ENCODE measurements at places on chromosomes 2 and 18. TPM values are rescaled to one million over a fixed set of nuclear protein-coding genes. Genes with fewer than 3 reads are reported as not detected.

DNA sequence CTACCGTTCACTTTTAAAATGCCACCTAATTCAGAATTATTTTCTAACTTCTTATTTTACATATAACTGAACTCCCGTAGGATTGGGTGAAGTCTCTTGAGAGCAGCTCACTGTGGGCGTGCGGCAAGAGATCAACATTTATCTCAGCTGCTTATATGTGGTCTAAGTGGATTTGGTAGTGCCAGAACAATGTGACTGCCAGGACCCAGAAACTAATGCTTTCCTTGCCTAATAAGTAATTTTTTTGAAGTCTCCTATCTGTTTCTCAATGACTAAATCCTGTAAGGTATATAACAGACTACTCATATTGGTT lies 11.2 kb upstream of the NFE2L2 start:
- no peak for DNase-seq

DNA sequence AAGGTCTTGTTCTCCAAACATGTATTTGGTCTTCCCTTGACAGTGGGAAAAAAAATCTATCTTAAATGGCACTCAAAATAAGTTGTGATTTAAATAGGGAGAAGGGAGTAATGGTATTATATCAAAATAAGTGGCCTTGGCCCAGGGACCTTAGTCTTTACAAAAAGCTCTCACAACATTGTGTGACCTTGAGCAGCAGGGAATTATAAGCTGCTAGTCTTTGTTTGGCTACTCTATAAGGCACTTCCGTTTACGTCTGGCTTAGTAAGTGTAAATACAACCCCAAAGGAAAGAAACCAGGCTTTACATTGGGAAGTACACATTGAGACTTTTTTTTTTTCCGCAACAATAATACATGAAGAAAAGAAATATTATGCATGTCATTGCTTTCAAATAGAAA lies 734.0 kb upstream of the LINC00305 start:
- no peak for DNase-seq

- DNase-seq: no peak
Measured at GRCh38 chr2:39534095-39534711, 97.1 kb upstream of the MAP4K3 start.

DNA sequence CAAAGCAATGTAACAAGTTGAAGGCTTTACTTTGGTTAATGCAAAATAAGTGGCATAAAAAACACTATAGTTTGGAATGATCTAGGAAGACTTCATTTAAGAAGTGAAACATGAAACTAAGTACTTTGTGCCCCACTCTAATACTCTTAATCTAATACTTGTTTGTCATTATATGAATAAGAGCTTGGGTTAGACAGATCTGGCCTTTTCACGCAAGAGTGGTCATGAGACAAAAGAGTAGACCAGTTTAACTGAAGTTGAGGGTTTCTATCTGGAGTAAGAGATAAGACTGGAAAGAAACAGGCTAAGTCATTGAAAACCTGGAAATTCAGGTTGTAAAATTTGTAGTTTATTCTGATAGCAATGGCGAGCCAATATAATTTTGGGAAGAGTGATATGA lies 2.8 kb downstream of the SLC30A6 start:
- no peak for DNase-seq

DNA sequence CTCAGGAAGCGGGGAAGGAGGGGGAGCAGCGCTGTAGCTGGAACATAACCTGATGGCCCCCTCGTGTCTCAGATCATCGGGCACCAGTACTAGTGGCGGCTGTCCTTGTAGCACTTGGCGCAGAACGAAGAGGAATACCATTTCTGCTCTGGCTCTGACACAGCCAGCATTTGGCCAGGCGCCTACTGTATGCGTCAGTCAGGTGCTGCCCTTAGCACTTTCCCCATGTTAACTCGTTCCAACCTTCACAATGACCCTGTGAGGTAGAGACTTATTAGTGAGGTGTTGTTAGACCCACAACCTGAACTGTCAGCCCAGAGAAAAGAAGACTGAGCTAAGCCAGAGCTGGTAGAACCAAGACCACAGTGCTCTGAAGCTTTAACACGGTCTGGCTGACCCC lies 47.7 kb upstream of the EML6 start:
- no peak for DNase-seq

DNA sequence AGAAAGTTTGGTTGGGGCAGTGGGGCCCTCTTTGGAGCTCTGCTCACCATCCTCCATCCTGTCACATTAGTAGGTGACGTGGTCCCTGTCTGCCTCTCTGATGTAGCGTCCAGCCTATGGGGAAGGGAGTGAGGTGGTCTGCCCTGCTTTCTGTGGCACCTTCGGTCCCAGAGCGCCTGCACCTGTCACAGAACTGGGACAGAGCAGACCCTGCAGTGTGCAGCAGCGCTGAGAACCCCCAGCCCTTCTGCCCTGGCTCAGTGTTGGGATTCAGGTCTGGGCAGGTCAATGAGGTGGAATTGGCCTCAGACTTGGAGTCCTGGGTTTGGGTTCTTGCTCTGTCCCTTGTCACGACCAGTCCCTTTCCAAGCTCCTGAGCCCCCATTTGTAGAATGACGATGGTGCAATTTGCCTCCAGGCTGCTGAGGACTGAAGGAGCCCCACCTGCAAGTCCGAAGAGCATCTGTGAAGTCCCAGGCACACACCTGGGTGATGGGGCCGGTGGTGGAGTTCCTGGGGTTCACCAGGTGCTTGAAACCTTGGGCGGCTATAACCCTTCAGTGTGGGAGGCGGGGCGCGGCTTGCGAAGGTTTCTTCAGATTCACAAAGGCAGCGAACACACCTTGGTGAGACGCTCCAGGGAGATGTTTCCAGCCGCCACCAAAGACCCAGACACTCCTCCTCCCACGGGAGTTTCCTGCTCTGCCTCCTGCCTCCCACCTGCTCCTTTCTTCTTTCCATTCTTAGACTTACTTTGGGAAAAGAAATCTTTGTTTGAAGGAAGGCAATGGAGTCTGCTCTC lies 265.4 kb upstream of the HDAC4 start:
- no peak for DNase-seq

- no peak for DNase-seq
Measured at GRCh38 chr2:190343089-190343535, 277 bp upstream of the INPP1 start.

DNA sequence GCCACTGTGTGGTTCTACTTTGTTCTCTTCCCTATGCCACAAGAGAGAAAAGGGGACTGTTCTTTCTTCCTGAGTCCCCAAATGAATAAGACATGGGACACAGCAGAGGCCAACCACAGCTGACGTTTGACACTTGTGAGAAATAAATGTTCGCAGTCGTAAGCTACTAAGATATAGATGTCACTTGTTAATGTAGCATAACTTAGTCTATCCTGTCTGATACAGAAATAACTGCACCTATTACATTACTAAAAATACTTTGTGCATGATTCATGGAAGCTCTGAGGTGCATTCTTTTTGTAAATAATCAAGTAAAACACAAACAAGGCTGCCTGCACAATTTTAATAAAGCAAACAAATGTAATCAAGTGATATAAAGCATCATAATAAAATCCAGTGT lies 148.8 kb downstream of the NBAS start:
- no peak for DNase-seq

DNA sequence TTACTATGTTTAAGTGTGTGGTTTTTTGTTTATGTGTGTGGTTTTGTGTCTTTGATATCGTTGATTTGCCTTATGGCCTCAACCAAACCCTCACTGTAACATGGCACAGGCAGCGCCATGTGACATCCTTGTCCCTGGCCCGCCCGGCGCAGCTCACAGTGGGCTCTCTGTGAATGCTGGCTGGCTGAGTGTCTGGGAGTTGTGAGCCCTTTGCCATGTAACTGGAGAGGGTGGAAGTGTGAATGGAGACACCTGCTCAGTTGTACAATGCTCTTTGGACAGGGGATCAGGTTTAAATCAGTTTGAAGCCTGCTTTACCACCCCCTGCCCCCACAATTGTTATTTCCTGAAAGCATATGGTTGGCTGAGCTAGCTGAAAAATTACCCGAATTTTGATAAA lies 41.8 kb downstream of the TCF7L1 start:
- DNase-seq: no peak

- DNase-seq: no peak
Measured at GRCh38 chr18:44325903-44326635, 354.6 kb upstream of the SETBP1 start.

DNA sequence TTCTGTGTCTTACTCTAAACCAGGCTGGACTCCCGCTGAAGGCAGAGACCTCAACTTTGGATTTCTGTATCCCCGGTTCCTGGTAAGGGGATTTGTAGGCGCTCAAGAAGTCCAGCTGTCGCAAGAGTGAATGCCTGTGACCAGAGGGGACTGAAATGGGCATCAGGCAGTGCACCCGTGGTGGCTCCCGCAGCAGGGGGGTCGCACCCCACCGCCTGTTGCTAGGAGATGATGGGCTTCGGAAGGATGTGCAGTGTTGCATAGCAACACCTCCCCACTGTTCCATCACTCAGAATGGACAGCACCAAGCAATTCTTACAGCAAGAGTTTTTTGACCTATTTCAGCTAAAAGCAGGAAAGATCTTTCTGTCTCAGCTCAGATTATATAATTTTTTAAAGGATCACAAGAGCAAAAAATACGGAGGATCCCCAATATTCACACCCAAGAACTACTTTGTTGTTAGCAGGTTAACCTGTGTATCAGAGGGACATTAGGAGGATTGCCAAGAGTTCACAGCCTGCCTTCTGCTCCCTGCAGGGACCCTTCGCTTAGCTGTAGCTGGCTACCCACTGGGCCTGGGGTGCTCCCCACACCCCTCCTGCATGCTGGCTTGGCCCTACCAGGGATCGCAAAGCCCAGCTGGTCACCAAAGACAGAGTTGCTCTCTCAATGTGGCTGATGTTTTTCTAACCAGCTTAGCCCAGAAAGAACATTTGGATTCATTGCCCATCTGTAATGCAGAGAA lies 63.8 kb downstream of the SOWAHC start:
- DNase-seq: no peak

DNA sequence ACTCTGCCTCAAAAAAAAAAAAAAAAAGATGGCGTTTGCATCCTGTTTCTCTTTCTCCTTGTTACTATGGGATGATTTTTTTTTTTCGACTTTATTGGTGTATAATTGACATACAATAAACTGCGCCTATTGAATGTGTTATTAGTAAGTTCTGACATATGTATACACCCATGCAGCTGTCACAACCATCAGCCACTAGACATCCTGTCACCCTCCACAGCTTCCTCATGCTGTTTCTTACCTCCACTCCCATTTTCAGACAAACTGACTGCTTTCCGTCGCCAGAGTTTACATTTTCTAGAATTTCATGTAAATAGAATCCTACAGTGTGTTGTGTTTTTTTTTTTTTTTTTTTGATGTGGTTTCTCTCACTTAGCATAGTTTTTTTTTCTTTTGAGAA lies 27.9 kb downstream of the RRM2 start:
- DNase-seq: no peak

DNA sequence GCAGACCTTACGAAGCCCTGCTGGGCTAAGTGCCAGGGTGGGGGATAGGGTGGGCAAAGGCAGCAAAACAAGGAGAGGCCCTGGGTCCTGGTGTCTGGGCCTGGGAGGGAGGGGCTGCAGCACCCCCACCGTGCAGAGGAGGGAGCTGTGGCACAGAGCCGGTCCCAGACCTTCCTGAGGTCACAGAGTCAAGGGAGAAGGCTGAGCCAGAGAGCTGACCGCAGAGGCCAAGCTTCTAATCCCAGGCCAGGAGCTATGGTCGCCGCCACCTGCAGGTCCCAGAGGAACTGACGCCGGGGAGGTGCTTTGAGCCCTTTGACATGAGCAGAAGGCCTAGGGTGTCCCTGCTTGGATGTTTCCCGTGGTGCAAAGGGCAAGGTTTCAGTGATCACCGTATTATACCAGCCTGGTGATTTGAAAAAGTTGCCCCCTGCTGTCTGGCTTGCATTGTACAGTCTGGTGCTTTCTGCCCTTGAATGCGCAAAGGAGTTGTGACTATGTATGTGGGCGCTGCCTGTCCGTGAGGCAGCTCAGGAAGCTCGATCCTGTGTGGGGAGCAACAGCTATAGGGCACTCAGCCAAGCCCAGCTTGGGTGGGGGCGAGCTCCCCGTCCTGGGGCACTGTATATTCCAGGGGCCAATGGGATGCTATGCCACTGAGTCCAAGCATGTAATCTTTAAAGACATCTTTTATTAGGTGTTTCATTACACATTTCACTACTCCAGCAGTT lies 44.3 kb downstream of the EDAR start:
- no peak for DNase-seq

DNA sequence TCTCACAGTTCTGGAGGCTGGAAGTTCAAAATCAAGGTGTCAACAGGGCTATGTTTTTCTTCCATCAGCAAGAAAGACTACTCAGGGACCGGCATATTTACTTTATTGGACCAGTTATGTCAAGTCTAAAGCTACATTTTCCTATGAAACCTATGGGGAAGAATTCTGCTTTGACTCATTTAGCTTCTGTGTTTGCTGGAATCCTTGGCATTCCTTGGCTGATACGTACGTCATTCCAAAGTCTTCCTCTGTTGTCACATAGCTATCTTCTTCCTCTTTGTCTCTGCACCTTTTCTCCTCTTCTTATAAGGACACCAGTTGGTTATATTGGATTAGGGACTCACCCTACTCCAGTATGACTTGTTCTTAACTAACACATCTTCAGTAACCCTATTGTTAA lies 137.4 kb upstream of the FBXO11 start:
- DNase-seq: no peak

DNA sequence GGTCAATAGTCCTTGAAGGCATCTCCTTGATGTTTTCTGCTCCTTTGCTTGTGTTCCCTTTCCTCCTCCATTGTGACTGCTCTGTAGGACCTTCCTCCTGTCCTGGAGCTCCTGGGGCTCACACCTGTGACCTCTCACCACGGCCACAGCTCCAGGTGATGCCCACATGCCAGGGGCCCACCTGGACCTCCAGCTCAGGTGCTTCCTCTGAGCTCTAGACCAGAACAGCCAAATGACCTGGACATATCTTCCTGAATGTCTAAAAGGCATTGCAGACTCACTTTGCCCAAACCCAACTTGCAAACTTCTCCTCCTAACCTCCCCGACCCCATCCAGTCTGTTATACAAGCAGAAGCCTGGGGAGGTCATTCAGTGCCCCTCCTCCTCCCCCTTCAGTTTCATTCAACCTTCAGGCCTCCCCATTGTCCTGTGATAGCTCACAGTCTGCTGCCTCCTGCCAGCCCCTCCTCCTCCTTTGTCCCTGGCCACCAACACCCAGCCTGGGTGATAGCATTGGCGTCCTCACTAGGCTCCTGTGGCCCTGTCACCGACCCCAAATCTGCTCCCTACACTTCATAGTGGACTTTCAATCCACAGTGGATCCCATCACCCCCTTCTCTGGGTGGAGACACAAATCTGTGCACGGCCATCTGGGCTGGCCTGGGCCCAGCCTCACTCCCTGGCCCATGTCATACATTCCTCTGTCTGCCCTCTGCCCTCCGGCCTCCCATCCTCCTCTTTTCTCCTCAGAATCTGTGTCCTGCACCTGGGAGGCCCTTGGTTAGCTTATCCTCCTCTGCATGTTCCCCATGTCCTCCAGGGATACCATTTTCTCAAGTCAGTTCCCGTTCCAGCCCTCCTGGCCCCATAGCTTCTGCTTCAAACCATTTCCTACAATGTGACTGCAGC lies 310.4 kb upstream of the HDAC4 start:
- DNase-seq: no peak

- DNase-seq: no peak
Measured at GRCh38 chr18:64852281-64852680, 703.4 kb upstream of the LINC00305 start.

Gene OTOS
- not detected for total RNA-seq

Gene ACMSD
- not detected for total RNA-seq

Gene FBXO48
- 0.91 TPM for total RNA-seq

Gene PLCD4
- 0.64 TPM for total RNA-seq

Gene PLGLB1
- 1.3 TPM for total RNA-seq

Gene NT5C1B
- not detected for total RNA-seq

Gene TNFAIP6
- not detected for total RNA-seq
